Fibroblast of lung (primary cell): ENCODE measurements at places on chromosomes 1 and 21. TPM values are rescaled to one million over a fixed set of nuclear protein-coding genes. Genes with fewer than 3 reads are reported as not detected.

GRCh38 chr1:52243221-52243987 lies 101.5 kb downstream of the ZFYVE9 start:
- H3K27me3 ChIP-seq: no peaks in the 10 kb centered on the region
- H3K4me3 ChIP-seq: no peak overlapping the region
- H3K27ac ChIP-seq: no peak overlapping the region

DNA sequence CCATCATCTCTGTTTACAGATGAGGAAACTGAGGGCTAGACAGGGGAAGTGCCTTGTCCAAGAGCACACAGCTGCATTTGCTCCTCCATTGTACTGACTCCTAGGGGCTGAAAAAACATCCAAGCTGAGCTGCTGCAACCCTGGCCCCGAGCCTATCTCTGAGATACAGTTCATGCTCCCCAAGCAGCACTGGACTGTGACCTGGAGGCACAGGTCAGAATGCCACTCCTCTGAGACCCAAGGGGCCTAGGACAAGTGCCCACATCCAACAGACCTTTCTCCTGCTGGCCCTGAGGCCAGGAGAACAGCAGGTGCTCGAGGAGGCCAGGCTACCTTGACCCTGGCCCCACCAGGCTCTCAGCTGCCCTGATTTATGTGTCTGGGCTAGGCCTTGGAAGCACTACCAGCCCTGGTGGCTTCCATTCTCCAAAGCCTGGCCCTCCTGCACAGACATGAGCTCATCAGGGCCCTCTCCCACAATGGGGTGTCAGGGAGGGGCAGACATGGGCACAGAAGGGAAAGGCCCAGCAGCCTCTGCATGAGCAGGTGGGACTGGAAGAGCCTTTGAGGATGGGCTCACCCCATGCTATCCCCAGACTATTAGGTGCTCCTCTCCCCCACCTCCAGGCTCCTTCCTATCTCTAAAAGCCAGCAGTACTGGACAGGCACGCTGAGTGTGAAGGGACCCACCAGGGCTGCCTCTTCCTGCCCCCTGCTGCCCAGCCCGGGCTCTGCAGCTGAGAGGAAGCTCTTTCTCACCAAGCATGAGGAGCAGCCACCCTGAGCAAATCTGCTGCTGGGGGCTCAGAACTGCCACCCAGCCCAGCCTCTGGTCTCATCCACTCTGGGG lies 18.8 kb downstream of the ADGRB2 start:
- no peaks in the 10 kb centered on the region for H3K27me3 ChIP-seq
- H3K4me3 ChIP-seq: no peak overlapping the region
- no peak for DNase-seq
- no peak overlapping the region for H3K27ac ChIP-seq
- H3K4me1 ChIP-seq: no peaks in the 10 kb centered on the region

- no peak for DNase-seq
- no peak overlapping the region for H3K4me3 ChIP-seq
- H3K27ac ChIP-seq: no peak overlapping the region
- peaks cover 2% of the 10 kb centered on the region for H3K4me1 ChIP-seq
These were observed 16.1 kb upstream of the MFSD2A start for GRCh38 chr1:39938856-39939255.

SYT6 gene
- not detected in 2 replicates for total RNA-seq

GUCA2B gene
- not detected in 2 replicates for total RNA-seq

SMYD3 gene
- 69.4 and 71.7 TPM in 2 replicates for total RNA-seq

RSPO1 gene
- total RNA-seq: 0.26 and 0.50 TPM in 2 replicates

AURKAIP1 gene
- 83.2 and 85.2 TPM in 2 replicates for total RNA-seq
